ENCODE measurements at places on chromosomes 1 and 21. TPM values are rescaled to one million over a fixed set of nuclear protein-coding genes. Genes with fewer than 3 reads are reported as not detected.

- no peak for DNase-seq
Measured at GRCh38 chr1:113453771-113454083, 63.4 kb downstream of the MAGI3 start.

DNA sequence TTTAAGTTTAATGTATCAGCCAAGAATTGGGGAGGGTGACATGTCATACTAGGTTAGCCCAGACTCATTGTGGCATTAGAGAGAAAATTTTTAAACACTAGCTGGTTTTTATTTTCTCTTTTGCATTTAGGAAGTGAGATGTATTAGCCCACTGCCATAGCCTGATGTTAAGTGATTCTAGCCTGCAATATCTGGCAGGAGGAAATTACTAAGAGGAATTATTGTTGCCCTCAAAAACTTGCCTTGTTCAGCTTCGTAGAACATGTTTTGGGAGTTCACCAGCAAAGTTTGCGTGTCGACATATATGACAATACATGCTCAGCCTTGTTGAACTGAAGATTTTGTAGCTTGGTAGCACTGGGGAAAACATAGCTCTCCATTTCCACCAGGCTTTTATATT lies 12.5 kb downstream of the ADAM30 start:
- no peak for DNase-seq

GRCh38 chr1:165882168-165882837 lies 54.9 kb downstream of the UCK2 start:
- no peak for DNase-seq

DNA sequence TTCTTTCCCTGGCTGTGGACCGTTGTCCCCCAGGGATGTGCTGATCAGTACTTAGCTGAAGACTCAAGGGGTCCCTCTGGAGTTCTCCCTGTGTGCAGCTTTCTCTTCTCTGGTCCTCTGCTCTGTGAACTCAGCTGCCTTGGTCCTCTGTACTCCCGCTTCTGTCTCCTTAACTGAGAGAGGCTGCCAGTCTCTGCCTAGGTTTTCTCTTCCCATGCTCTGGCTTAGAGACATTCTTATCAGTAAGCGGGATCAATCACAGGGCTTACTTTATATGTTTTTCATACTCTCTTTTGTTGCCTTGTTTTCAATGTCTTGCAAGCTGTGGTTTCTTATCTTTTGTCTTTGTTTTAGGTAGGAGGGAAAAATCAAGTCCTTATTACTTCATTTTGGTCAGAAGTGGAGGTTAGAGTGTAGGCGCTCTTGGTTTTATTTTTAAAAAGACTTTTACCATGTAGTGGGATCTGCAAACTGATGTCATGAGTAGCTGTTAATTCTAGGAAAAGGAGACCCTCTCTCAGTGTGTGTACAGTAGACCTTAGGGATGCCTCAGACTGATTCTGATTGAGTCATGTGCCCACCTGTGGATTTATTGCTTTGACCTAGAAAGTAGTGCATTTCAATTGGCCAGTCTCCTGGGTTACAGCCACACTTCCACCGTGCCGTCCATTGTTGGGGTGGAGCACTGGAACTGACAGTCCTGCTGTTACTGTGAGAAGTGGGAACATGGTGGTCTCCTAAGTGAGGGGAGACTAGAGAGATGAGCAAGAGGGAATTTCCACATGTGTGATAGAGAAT lies 46.6 kb downstream of the TTC3 start:
- DNase-seq = no peak

Gene KCNE2
- 0.57 TPM for polyA plus RNA-seq

DNA sequence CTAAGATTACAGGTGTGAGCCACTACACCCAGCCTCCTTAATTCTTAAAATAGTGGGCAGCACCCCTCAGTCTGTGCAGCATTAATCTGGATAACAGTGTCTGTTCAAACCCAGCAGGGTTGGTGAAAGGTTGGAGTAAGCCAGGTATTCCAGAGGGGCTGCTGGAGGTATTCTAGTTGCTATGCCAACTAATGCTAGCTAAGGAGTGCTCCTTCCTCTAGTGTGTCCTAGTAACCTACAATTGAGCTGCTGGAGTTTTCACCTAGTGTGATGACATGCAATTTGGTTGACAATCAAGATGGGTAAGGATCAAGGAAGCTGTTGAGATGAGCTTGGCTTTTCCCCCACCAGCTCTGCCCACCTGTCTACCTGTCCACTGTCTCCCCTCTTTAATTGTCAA lies 100.2 kb upstream of the IPO9 start:
- no peak for DNase-seq

Gene RAB7B
- polyA plus RNA-seq = 0.20 TPM

DNA sequence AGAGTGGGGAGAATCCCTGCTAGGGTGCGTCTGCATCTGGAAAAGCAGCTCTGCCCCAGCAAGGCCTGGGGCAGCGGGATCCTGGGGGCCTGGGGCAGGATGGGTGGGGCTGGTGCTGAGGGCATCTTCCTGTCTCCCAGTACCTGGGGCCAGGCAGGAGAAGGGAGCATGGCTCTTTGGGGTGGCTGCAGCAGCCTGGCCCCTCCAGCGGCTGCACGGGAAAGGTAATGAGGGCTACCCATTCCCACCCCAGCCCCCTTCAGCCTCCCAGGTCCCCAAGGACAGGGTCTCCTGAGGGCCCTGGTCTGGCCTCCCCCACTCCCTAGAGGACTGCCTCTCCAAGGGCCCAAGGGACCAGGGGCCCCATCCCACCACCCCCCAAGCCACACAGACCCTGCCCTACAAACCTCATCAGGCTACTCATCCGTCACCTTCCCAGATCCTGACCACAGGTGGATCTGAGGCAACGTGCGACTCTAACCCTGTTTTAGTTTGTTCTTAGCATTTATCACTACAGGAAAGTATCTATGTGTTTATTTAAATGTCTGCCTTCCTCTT lies 910 bp upstream of the ANKRD65 start:
- DNase-seq = no peak

DNA sequence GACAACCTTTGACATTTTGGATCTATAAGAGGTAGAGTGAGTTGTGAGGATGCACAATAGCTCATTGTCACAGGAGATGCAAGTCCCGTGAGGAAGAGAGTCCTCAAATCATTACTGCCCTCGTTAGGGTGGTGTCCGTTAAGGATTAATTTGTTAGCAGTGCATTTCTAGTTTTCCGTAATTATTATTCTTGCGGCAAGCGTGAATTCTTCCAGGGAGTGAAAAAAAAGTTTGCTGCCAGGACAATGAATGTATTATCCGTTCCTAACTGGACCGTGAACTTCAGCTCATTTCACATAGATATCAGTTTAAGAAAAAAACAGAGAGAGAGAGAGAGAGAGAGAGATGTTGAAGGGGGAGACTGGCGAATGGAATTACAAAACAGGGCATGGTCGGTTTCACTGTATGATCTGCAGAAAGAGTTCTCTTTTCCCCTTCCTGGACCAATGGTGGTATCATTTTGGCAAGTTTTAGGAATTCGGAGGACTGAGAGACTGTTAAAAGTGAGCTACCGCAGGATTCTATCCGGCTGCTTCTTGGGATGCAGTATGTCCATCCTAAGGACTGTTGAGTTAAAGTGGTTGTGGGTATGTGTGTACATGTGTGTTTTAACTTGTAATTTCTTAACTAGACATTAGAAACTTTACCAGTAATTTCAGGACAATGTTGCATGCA lies 216.0 kb upstream of the NFIA start:
- DNase-seq = no peak

GRCh38 chr1:20380616-20381035 lies 90.0 kb downstream of the VWA5B1 start:
- DNase-seq = no peak

Gene OR2L8
- polyA plus RNA-seq = not detected

DNA sequence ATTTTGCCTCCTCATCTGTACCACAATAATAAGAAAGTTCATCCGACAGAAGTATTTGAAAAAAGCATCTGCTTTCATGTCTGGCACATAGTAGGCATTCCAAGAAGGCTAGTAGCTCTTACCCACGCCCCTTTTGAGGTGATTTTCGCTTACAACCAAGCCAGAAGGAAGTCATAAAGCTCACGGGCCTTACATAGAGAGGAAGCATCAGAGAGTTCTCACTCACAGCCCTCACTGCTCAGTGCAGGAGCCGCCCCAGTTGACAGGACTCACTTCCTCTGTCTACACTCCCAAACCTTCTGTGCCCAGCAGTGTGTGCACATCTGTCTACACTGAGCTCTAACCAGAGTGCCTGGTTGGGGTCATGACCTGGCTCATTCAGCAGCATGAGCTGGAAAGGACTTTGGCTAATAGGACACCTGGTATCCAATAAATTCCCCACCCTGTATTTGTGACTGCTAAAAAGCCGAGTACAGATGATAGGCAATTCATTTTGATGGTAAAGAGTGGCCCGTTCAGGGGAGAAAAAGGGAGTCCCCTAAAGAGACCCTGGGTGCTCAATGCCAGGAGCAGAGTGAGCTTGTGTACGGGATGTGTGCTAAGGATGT lies 36.8 kb upstream of the DUSP10 start:
- DNase-seq = no peak

- DNase-seq = no peak
Measured at GRCh38 chr1:235105051-235106043, 23.3 kb downstream of the TOMM20 start.

DNA sequence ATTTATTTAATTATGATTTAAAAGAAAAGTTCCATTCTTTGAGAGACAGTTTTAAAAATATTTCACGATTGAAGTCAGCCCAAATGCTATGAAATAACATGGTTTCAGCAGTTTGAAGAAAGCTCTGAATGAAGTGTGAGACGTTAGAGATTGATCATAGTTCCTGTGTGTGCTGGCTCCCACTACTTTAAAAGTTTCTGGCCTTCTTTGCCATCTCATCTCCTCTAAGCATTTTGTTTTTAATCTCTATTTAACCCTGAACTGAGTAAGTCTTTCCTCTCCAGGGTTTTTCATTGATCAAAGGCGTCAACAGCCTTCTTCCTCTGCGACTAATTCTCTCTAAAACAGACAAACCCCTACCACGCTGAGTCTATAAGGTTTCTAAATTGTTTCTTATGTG lies 225.3 kb upstream of the B3GALT2 start:
- DNase-seq = no peak

Gene LRRIQ3
- 0.37 TPM for polyA plus RNA-seq

Gene RCC2
- 7.6 TPM for polyA plus RNA-seq

Gene REN
- not detected for polyA plus RNA-seq

DNA sequence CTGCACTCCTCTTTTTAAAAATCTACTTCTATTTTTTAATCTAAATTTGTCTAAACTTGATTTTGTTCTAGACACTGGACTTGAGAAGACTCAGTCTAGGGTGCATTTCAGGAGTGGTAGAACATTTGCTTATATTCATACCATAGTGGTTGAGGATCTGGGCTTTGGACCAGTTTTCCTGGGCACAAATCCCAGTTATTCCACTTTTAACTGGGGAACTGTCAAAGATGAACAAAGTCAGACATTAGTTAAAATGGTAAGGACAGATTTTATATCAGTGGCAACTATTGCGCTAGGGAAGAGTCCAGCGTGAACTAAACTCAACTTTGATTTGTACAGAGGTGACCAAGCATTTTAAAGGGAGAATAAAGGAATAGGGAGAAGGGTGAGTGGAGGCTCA lies 102.4 kb downstream of the FMN2 start:
- DNase-seq = no peak

Gene AIRE
- polyA plus RNA-seq = not detected

Measured in liver (tissue), 10 donors.